ENCODE measurements at places on chromosomes 13 and 19. TPM values are rescaled to one million over a fixed set of nuclear protein-coding genes. Genes with fewer than 3 reads are reported as not detected.
A peak's percentile ranks its signal among the peaks of the same experiment; 100 is the strongest.

GRCh38 chr13:27635266-27635665 lies 13.6 kb downstream of the POLR1D start:
- DNase-seq: no peak
- no peaks in the 10 kb centered on the region for H3K4me1 ChIP-seq
- H3K36me3 ChIP-seq: no peaks in the 10 kb centered on the region
- H3K4me3 ChIP-seq: no peak overlapping the region
- no peak overlapping the region for H3K27ac ChIP-seq

Gene PALM
- 92.3 TPM for polyA plus RNA-seq

- H3K4me3 ChIP-seq: no peak overlapping the region
- DNase-seq: no peak
- H3K27me3 ChIP-seq: no peaks in the 10 kb centered on the region
- peaks cover 8% of the 10 kb centered on the region for H3K4me1 ChIP-seq
- no peaks in the 10 kb centered on the region for H3K36me3 ChIP-seq
These were observed 21.6 kb downstream of the RANBP3 start for GRCh38 chr19:5956323-5956722.

Gene SIPA1L3
- 5.8 TPM for polyA plus RNA-seq

GRCh38 chr19:9848762-9849161 lies 13.6 kb downstream of the PIN1 start:
- no peak overlapping the region for H3K4me3 ChIP-seq
- H3K27me3 ChIP-seq: no peaks in the 10 kb centered on the region
- H3K4me1 ChIP-seq: no peaks in the 10 kb centered on the region
- no peak overlapping the region for H3K27ac ChIP-seq

DNA sequence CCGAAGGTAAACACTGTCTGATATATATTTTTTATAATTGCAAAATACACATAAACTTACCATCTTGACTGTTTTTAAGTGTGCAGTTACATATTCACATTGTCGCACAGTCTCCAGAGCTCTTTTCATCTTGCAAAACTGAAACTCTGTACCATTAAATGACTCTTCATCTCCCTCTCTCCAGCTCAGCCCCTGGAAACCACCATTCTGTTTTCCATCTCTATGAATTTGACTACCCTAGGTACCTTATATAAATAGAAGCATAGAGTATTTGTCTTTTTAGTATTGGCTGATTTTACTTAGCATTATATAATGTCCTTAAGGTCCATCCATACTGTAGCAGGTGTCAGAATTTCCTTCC lies 45.8 kb downstream of the LRCH1 start:
- H3K27me3 ChIP-seq: no peaks in the 10 kb centered on the region
- H3K36me3 ChIP-seq: no peaks in the 10 kb centered on the region
- peaks cover 16% of the 10 kb centered on the region for H3K4me1 ChIP-seq
- no peak overlapping the region for H3K27ac ChIP-seq

GRCh38 chr13:41970022-41970421 lies 9.1 kb upstream of the VWA8 start:
- peaks cover 4% of the 10 kb centered on the region for H3K4me1 ChIP-seq
- H3K27ac ChIP-seq: no peak overlapping the region
- no peaks in the 10 kb centered on the region for H3K27me3 ChIP-seq

- H3K36me3 ChIP-seq: no peaks in the 10 kb centered on the region
- H3K4me1 ChIP-seq: no peaks in the 10 kb centered on the region
These were observed 616.2 kb upstream of the SPRY2 start for GRCh38 chr13:80957019-80957655.

DNA sequence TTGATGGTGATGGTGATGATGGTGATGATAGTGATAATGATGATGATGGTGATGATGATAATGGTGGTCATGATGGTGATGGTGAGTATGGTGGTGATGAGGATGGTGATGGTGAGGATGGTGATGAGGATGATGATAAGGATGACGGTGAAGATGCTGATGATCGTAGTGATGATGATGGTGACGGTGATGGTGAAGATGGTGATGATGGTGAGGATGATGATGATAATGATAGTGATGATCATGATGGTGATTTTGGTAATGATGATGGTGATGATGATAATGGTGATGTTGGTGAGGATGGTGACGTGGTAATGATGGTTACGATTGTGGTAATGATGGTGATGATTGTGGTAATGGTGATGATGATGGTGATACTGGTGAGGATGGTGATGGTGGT lies 10.8 kb upstream of the BCAT2 start:
- H3K36me3 ChIP-seq: no peaks in the 10 kb centered on the region
- H3K27ac ChIP-seq: no peak overlapping the region
- DNase-seq: no peak
- no peaks in the 10 kb centered on the region for H3K27me3 ChIP-seq
- peak overlapping the region; percentile 17 for H3K4me3 ChIP-seq

Gene RELB
- polyA plus RNA-seq: 10.3 TPM

DNA sequence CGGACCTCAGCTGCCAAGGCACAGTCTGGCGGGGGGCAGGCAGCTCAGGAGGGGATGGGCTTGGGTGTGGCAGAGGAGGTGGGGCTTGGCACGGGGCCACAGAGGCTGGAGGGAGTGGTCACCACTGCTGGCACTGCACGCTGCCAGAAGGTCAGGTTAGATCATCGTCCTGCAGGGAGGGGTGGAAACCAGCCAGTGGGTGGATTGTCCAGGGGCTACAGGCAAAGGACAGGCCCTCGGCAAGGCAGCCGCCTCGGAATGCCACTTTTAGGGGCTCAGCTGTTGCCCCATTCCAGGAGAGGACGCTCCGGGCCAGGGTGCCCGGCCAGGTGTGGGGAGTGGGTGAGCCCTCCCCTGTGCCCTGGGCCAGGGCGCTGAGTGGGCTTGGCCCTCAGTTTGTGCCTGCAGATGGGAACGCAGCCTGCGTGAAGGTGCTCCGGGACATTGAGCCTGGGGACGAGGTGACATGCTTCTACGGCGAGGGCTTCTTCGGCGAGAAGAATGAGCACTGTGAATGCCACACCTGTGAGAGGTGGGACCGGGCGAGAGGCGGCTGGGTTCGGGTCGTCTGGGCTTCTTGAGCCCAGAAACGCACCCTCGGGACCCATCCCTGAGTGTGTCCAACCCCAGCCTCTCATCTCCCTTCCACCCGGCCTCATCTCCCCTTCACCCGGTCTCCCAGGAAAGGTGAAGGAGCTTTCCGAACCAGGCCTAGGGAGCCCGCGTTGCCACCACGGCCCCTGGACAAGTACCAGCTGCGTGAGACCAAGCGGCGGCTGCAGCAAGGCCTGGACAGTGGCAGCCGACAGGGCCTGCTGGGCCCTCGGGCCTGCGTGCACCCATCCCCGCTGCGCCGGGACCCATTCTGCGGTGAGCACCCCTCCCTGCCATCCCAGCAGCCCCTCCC lies 6.4 kb downstream of the KMT5C start:
- H3K36me3 ChIP-seq: no peaks in the 10 kb centered on the region
- H3K4me3 ChIP-seq: no peak overlapping the region
- no peaks in the 10 kb centered on the region for H3K4me1 ChIP-seq
- no peak for DNase-seq
- H3K27ac ChIP-seq: no peak overlapping the region
- no peaks in the 10 kb centered on the region for H3K27me3 ChIP-seq

Gene CRB3
- 51.9 TPM for polyA plus RNA-seq

Gene ZNF525
- 3.9 TPM for polyA plus RNA-seq

- H3K36me3 ChIP-seq: no peaks in the 10 kb centered on the region
- no peak for DNase-seq
- H3K27ac ChIP-seq: no peak overlapping the region
- H3K4me1 ChIP-seq: no peaks in the 10 kb centered on the region
- no peak overlapping the region for H3K4me3 ChIP-seq
- H3K27me3 ChIP-seq: no peaks in the 10 kb centered on the region
These were observed 159.0 kb upstream of the IRS2 start for GRCh38 chr13:109945206-109945960.

- no peaks in the 10 kb centered on the region for H3K36me3 ChIP-seq
- H3K27me3 ChIP-seq: no peaks in the 10 kb centered on the region
- no peak overlapping the region for H3K27ac ChIP-seq
These were observed 5.9 kb upstream of the ZNF91 start for GRCh38 chr19:23401086-23401610.

Gene NLRP7
- not detected for polyA plus RNA-seq

DNA sequence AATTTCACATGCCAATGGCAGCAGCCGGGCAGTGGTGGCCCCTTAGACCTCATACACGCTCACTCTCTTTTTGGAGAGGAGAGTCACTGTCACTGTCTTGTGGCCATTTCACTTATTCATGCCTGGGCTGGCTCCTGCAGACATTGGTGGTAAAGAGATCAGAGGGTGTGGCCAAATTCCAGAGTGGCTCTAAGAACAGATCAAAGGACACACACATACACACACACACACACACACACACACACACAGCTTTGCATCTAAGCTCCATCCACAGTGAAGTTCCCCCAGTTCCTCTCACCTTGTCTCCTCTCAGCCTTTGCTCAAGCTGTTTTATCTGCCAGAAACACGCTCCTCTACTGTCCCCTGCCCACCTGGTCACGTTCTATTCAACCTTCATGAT lies 46.5 kb upstream of the KPNA3 start:
- H3K4me3 ChIP-seq: no peak overlapping the region
- no peak overlapping the region for H3K27ac ChIP-seq
- DNase-seq: no peak
- no peaks in the 10 kb centered on the region for H3K4me1 ChIP-seq
- no peaks in the 10 kb centered on the region for H3K36me3 ChIP-seq

DNA sequence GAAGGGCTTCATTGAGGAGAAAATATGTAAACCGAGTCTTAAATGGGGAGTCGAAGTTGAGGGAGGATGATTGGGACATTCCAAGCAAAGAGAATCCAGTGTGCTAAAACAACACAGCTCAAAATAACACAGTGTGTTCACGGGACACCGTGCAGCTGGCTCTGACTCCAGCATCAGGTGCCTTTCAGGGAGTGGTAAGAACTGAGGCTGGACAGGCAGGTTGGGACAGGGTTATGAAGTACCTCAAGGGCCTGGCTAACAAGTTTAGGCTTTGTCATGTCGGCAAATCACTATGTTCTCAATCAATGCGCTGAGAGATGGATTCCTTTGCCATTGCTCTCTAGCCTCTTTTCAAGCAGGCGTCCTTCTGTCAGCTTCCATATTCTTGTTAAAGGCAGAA lies 27.5 kb upstream of the WDFY2 start:
- H3K36me3 ChIP-seq: no peaks in the 10 kb centered on the region
- H3K4me3 ChIP-seq: no peak overlapping the region
- H3K27ac ChIP-seq: no peak overlapping the region
- no peaks in the 10 kb centered on the region for H3K27me3 ChIP-seq
- no peaks in the 10 kb centered on the region for H3K4me1 ChIP-seq
- DNase-seq: no peak

Gene SLITRK6
- polyA plus RNA-seq: not detected

Gene DIAPH3
- polyA plus RNA-seq: 2.7 TPM

DNA sequence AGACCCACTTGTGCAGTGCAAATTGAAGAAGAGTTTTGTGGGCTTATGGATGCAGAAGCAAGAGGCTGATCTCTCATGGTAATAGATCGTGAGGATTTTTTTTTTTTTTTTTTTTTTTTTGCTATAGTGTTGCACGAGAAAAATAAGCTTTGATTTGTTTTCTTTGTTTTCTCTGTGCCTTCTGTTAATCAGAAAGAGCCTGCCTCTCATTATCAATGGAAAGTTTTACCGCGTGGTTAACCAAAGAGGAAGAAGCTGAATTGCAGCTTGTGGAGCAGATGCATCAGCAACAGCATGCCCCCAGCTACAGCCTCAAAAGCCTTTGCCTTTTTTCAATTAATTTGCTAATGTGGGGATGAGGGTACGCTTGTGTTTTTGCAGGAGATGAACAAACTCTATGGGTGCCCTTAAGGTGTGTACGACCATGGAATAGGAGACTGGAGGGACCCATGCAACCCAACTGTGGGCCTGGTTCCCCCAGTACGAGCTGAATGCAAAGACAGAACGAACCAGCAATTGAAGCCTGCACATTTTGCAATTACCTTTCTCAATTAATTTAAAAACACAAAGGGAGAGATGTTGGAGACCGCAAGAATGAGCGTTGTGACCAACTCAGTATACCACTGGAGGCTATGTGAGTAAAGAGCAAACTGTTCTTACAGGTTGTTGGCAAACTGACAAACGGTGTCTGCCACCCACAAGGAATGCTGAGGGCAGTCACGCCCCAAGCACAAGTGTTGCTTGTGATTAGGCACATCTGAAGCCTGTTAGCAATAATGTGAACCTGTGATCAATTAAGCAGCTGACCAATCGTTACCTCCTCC lies 58.6 kb upstream of the SPRY2 start:
- H3K4me1 ChIP-seq: no peaks in the 10 kb centered on the region
- no peak for DNase-seq
- no peaks in the 10 kb centered on the region for H3K27me3 ChIP-seq

- H3K4me1 ChIP-seq: peaks cover 8% of the 10 kb centered on the region
- peak overlapping the region; percentile 97 for H3K27ac ChIP-seq
- H3K36me3 ChIP-seq: no peaks in the 10 kb centered on the region
- peak; percentile 69 for DNase-seq
- peak overlapping the region; percentile 86 for H3K4me3 ChIP-seq
These were observed 868 bp upstream of the UBAC2 start for GRCh38 chr13:99199541-99200431.

GRCh38 chr19:9620842-9621155 lies 233 bp downstream of the ZNF561 start:
- peaks cover 15% of the 10 kb centered on the region for H3K36me3 ChIP-seq
- H3K4me1 ChIP-seq: peaks cover 9% of the 10 kb centered on the region
- H3K27me3 ChIP-seq: no peaks in the 10 kb centered on the region
- no peak for DNase-seq

Gene SLC8A2
- polyA plus RNA-seq: not detected

DNA sequence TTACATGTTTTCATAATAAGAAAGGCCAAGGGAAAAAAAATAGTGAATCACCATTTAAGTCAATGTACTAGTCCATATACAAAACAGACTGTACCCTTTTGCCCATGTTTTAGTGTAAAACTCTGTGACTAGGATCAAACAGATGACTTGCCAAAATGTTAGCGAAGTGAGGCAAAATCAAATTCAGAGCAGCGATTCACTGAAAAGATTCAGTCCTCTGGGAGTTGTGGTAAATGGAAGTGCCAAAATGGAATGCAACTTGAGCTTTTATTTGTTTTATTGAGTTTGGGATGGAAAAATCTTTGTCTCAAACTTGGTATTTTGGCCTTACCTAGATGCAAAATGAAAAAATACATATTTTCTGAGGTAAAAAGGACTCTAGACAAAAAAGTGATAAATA lies 9.1 kb downstream of the CDADC1 start:
- no peaks in the 10 kb centered on the region for H3K4me1 ChIP-seq
- H3K36me3 ChIP-seq: peaks cover 2% of the 10 kb centered on the region
- H3K4me3 ChIP-seq: no peak overlapping the region
- no peak for DNase-seq
